ENCODE measurements at places on chromosomes 4 and X.

GRCh38 chr4:139763205-139763604, 97.6 kb downstream of the MGST2 start:
- no peak for DNase-seq

DNA sequence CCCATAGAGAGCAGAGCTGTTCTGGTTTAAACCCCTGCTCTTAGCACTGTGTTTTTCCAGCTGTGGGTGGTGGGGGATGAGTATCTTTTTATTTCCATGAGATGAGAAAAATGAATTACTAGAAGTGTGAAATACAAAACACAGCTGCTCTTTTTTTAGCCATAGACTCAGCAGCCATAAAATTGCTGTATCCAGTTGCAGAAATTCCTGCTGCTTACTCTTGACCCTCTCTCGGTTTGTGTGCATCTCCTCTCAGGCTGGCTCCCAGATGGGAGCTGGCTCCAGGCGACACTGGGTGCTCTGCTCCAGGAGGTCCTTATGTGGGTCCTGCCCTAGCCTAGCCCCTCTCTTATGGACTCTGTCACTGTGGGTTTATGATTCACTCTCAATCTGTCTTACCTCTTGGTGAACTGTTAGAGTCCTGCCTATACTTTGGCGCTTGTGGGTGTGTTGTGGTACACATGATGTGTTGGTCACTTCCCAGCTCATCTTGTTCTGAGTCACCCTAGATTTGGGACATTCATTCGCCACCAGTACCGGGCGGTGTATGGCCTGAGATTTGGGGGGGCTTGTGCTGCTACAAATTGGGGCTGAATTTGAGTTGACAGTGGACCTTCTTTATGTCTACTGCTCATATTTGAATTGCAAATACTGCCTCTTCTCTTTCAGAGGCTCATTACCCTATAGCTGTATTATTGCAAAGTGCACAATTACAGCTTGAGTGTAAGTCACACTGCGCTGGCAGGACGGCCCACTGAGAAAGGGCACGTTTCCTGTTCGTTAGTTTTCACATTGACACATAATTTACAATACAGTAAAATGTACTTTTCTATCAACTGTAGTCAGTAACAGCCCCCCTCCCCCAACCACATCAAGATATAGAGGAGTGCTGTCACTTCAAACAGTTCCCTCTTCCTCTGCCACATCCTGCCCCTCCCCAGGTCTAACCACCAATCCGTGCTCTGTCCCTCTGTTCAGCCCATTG, 46.9 kb upstream of the MSANTD1 start:
- DNase-seq = no peak

DNA sequence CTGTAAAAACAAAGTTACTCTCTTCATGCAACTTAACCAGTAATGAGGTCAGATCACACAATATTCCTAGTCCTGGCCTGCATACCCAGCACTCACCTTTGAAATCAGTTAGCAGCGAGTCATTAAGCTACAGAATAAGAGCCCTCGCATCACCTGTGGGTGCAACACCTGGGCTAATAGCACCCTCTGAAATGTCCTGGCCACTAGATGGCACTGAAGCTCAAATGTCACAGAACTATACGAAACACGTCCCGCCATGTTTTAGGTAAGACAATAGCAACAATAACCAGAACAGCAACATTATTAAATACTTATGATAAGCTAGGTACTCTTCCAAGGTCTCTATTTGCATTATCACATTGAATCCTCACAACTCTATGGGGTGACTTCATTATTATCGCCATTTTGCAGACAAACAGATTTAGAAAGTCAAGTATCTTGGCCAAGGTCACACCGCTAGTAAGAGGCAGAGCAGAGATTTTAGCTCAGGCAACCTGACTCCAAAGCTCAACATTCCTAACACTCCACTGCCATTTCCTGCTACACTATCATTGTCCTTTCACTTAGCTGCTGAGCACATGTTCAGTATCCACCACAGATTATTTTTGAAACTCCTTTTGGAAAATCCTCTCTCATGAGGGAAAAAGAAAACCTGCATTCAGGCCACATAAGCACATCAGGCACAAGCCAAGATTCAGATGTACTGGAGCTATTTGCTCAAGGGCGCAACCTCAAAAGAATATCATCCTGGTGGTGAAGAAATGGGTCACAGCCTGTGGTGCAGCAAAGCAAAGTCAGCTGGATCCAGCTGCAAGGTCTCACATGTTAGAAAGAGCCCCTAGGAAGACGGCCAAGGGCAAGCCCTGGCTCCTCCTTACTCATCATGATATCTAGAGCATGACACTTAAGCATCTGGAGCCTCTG, 59.5 kb upstream of the KDR start:
- DNase-seq = no peak

DNA sequence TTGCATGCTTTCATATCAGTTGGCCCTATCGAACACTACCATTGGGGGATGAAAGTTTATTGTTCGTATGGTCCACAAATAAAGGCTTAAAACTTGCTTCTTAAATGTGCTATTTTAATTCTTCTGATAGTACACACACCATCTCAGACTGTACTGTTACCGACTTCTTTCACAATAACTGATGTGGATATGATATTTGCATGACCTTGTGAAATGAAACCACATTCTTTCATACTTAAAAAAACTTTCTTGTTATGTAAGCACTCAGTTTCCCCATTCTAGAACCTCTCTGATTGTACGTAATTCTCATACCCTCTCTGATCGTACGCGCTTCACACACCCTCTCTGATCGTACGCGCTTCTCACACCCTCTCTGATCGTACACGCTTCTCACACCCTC, 12.0 kb upstream of the WDR19 start:
- DNase-seq = no peak

- no peak for DNase-seq
These were observed 32.4 kb upstream of the CD99 start for GRCh38 chrX:2658585-2659292.

GRCh38 chr4:80615099-80615498, 279.6 kb downstream of the CFAP299 start:
- DNase-seq = no peak

DNA sequence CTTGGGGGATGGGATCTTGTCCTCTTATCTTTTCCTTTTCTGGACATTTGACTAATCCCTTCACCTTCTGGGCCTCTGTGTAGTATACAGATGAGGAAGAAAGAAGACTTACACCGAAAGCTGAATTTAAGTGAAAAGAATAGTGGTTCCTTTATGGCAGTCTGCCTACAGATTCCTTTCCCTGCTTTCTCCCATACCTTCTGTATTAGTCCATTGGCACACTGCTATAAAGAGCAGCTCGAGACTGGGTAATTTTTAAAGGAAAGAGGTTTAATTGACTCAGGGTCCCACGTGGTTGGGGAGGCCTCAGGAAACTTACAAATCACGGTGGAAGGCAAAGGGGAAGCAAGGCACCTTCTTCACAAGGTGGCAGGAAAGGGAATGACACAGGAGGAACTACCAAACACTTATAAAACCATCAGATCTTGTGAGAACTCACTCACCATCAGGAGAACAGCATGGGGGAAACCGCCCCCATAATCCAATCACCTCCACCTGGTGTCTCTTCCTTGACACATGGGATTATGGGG, 34.0 kb upstream of the CD38 start:
- no peak for DNase-seq

DNA sequence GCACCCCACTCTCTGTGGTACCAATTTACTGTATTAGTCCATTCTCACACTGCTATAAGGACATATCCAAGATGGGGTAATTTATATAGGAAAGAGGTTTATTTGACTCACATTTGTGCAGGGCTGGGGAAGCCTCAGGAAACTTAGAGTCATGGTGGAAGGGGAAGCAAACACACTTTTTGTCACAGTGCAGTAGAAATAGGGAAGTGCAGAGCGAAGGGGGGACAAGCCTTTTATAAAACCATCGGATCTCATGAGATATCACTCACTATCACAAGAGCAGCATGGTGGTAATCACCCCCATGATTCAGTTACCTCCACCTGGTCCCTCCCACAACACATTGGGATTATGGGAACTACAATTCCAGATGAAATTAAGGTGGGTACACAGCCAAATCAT, 766.9 kb upstream of the PCDH10 start:
- no peak for DNase-seq

GRCh38 chr4:152501846-152502536, 33.9 kb downstream of the FBXW7 start:
- no peak for DNase-seq

Data from SJSA1 (cell line).